ENCODE measurements at places on chromosomes 6 and 20. TPM values are rescaled to one million over a fixed set of nuclear protein-coding genes. Genes with fewer than 3 reads are reported as not detected.
A peak's percentile ranks its signal among the peaks of the same experiment; 100 is the strongest.

- DNase-seq, result no peak
These were observed 144.3 kb upstream of the SPACA1 start for GRCh38 chr6:87903323-87903722.

GRCh38 chr6:157575436-157576145 is 194.6 kb downstream of the ZDHHC14 start:
- no peak for DNase-seq

GRCh38 chr6:52532457-52532856 is 44.4 kb downstream of the TRAM2 start:
- DNase-seq, result no peak

DNA sequence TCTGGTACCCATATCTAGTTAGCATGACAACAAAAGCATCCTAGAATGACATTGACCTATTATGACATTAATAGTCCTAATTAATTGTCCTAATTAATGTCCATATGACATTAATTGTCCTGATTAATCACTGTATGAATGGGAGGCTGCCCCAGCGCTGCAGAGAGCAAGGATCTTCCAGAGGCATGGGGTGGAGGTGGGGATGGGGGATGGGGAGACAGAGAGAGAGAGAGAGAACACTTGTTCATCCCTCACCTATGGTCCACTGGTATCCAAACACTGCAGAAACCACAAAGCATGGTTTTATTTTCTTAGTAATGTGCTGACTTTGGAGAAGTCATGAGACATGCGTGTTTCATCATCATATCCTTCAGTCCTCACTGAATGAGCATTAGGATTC is 235.1 kb downstream of the FNDC1 start:
- no peak for DNase-seq

GRCh38 chr6:152502421-152503188 is 134.6 kb downstream of the SYNE1 start:
- DNase-seq, result no peak

DNA sequence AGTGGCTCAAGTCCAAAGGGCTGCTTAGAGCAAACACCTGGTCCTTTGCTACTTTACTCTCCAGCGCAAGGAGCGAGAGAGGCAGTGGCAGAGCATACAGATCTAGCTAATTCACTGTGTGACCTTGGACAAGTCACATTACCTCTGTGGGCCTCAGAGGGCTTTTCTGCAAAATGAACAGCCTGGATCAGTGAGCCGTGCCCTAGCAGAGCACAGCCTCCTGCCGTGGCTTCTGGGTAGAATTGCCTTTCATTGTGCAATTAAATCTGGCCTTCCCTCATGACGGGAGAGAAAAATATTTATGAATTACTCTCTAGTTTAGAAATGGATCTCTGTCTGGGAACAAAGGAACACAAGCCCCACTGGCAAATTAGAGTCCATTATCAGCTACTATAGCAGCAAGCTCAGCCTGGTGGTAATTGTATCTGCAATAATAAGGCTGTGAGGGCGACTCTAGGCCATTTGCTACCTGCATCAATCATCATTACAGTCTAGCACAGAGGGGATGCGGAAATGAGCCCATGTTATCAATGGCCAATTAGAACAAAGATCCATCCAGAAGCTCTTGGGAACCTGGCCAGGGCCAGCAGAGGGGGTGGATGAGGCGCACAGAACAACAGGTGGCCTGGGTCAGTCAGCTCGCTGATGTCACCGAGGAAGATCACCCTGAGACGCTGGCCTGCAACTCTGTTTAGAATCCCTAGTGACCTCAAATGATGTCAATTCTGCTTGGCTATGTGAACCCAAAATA is 114.2 kb upstream of the LY86 start:
- DNase-seq, result no peak

- DNase-seq, result no peak
These were observed 100.2 kb upstream of the KCNQ5 start for GRCh38 chr6:72521684-72522083.

- DNase-seq, result no peak
These were observed 90.0 kb downstream of the SASH1 start for GRCh38 chr6:148432462-148433195.

DNA sequence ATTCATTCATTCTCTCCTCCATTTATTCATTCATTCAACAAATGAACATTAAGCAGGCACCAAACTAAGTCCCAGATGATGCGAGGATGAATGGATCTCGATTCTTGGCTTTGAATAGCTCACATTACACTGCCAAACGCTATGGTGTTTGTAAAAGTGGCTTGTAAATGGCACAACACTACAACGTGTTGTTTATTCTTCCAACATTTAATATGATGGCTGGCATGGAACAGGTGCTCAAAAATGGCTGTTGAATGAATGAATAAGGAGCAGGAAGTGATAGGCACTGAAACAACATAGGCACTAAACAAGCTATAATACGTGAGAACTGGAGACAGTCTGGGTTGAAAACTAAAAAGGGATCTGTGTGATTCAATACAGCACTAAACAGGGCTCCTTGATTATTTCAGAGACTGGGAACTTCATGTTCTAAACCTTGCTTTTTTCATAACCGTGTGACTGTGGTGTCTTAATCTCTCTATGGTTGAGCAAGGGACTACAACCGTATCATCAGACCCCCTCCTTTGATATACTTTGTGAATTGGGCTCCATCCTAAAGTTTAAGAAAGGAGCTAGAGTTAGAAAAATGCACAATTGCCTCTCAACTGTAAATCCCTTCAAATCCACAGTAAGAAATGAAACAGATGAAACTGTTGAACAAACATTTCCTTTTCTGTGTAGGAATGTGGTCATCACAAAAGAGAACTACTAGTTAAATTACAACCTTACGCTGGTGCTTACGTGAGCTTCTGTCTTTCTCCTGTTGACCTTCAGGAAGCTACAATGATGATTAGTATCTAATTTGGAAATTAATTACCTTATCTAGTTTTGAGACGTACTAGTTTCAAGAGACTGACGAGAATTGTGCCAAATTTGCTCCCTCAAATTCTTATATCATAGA is 16.9 kb upstream of the SLC16A10 start:
- no peak for DNase-seq

GRCh38 chr6:141242957-141243356 is 889.8 kb upstream of the GJE1 start:
- no peak for DNase-seq

- no peak for DNase-seq
These were observed 100.1 kb downstream of the SCP2D1 start for GRCh38 chr20:18913701-18914100.

- no peak for DNase-seq
These were observed 23.7 kb upstream of the SLC22A7 start for GRCh38 chr6:43274127-43274915.

GRCh38 chr20:63017076-63017825 is 10.5 kb upstream of the BHLHE23 start:
- no peak for DNase-seq

DNA sequence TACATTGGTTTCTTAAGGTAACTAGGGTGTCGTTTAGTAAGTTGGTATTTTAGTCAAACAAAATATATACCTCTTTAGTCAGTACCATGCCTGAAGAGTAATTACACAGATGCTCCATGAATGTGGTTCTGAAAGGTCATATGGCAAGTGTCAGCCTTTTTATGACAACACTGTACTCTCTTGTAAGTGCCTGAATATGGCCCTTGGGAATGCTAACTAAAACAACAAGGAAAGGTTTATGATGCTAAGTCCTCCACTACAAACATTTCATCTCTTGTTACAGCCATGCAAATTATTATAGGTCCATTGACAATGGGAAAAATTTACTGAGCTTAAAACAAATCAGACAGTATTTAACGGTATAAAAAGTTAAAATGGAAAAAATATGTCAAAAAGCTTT is 39.0 kb upstream of the SUPT3H start:
- DNase-seq, result no peak

- no peak for DNase-seq
These were observed 193.4 kb downstream of the CDC5L start for GRCh38 chr6:44580901-44581300.

DNA sequence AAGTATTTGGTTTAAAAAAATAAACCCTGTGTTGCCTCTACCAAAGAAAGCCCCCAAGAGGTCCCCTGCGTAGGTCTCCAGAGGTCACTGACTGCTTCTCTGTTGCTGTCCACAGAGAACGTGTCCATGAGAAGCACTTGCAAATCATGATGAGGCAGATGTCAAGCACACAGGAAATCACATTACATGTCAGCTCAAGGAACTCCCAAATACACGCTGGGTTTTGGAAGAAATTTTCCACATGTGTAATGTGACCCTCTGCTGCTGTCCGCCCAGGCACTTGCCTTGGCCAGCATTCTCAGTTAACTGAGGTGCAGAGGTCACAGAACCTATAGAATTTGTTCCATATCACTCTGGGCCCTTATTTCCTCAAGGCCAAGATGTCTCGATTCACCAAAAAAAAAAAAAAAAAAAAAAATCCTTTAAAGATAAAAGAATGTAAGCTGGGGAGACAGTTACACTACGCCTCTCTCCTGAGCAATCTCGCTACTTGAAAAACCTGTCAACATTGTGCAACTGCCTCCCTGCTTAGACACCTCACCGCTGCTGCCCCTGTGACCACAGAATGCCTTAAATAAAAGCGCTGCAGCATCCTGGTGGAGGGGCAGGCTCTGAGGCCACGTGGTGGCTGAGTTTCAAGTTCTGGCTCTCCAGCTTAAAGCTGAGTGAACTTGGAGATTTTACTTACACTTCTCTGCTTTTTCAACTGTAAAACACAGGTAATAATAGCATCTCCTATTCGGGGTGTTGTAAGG is 42.3 kb downstream of the SLC22A23 start:
- DNase-seq, result no peak

DNA sequence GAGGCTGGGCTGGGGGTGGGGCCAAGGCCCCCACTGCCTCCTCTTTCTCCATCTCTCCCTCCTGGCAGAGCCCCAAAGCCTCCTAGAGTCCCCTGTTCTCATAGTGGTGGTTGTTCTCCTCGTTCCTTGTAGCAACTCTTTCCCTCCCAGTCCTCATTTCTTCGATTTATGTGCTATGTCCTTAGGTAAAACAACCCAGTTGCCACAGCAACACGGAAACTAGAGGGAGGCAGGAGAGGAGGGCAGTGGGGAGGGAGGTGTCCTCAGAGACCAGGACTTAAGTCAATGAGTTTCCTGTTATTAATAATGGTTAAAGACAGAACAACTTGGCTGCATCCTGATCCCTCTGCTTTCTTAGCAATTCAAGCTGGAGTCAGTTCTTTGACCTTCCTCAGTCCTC is 161.0 kb downstream of the INSM1 start:
- DNase-seq, result peak; percentile 3

GRCh38 chr6:12010635-12011275 is 1.4 kb upstream of the HIVEP1 start:
- DNase-seq, result no peak

DNA sequence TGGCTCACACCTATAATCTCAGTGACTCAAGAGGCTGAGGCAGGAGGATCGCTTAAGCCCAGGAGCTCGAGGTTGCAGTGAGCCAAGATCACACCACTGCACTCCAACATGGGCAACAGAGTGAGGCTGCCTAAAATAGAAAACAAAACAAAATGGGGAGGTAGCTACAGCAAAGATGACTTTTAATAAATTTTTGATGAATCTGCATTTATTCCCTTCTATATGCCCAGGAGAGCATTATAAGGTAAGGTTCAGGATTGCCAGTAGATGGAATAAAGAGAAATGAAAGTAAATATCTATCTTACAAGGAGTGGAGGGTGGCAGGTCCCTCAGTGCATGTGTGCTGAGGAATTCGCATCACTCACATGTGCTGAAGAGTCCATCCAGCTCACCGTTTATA is 24.2 kb downstream of the UNC5CL start:
- DNase-seq, result no peak

The RHAG gene
- 0.80 TPM for polyA plus RNA-seq

The DEFB129 gene
- polyA plus RNA-seq, result not detected

The PRDM13 gene
- polyA plus RNA-seq, result not detected

The RBPJL gene
- not detected for polyA plus RNA-seq

The IL17A gene
- polyA plus RNA-seq, result not detected

The GTSF1L gene
- not detected for polyA plus RNA-seq

The C4B gene
- 24.1 TPM for polyA plus RNA-seq

The SCUBE3 gene
- 43.8 TPM for polyA plus RNA-seq

The OPN5 gene
- 0.58 TPM for polyA plus RNA-seq

The WFDC12 gene
- polyA plus RNA-seq, result not detected

The TMEM200A gene
- polyA plus RNA-seq, result 29.2 TPM

The PSORS1C1 gene
- polyA plus RNA-seq, result 0.14 TPM

The TUBB2B gene
- 120 TPM for polyA plus RNA-seq
